ENCODE measurements at places on chromosomes 7 and 10.

DNA sequence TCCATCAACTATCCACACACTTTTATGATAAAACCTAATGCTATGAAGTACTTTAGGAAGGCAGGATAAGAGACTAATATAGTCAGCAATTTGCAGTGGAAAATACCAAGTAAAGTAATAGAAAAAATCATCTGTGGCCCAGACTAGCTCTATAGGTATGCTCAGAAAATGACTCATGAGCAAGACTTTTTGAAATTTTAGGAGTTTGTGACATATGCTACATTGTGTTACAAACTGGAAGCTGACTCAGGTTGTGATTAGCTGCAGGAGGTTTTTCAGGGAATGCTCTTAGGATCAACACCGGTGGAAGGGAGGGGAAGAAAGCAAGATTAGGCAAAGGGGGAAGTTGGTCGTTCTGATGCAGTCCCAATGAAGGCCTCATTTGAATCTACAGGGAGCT, 56.1 kb downstream of the FEZF1 start:
- DNase-seq: peak; percentile 32

- no peak for DNase-seq
Measured at GRCh38 chr10:108454224-108454623, 1289.7 kb upstream of the SORCS1 start.

DNA sequence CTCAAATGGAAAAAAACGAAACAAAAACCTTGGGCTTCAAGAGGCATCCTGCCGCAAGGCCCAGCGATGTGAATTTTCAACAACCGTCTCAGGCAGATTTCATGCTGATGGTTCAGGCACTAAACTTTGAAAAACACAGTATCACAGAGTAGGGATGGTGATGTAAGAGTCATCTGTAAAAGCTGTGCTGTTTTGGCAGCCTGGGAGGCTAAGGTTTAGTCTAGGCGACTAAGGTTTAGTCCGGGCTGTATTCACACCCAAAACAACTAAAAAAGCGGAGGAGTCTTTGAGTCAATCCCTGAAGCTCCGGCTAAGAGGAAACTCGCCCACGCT, 420 bp upstream of the MINPP1 start:
- no peak for DNase-seq

DNA sequence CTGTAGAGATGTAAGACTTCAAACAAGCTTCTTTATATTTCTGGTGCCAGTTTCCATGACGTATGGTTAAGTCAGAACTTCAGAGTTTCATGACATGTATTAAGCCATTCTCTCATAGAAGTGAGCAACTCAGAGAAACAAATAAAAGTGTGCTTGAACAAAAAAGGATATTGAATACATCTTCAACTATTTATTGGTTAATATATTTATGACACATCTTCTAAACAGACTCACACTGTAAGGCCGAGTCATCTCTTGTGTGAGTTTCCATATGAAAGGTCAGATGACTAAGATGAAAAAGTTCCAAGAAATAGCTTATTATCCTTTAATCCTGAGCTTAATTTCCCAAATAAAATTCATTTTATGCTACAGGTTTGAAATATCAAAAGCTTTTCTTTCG, 105.5 kb upstream of the CSTF2T start:
- DNase-seq: peak; percentile 2

GRCh38 chr7:87474533-87475358, 734 bp downstream of the ABCB4 start:
- DNase-seq: peak; percentile 58

GRCh38 chr10:23173214-23174073, 18.7 kb upstream of the PTF1A start:
- DNase-seq: no peak

GRCh38 chr7:149261829-149262617, at the start of gene ZNF783:
Gene ZNF783 (plus strand): TSS chr7:149262196. CDS start chr7:149262334, 138 bp downstream.
- peak; percentile 94 for DNase-seq

GRCh38 chr7:105429746-105430612, 41.3 kb upstream of the SRPK2 start:
- peak; percentile 49 for DNase-seq

- no peak for DNase-seq
Measured at GRCh38 chr10:71685554-71686232, 33.9 kb downstream of the C10orf105 start.

DNA sequence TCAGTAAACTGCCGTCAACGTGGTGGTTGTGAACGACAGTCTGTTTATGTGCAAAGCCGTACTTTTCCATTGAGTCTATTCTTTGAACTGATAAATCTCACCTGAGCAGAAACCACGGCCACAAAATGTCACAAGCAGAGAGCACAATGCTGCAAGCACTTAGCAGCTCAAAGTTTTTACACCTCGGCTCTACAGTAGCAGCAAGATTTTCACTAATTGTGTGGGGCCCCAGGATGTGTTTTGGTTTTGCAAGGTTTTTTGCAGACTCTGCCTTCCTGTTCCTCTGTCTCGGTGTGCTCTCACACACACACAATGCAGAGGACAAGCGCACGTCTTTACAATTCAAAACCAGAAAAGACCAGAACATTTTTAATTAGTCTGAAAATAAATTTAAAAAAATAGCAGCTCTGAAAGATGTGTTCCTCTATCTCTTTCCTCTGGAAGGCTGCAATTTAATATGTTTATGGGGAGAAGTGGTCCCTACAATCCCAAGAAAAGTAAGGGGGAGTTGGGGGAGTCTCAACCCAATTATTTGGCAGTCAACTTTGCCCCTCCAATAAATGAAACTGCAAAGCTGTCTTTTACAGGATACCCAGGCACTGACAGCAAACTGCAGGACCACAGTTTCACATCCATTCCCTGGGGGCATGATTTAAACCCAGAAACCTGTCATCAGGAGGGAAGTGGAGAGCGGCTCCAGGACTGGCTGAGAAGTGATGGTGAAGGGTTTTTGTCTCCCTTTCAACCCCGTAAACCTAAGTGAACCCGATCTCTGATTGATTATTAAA, 73.8 kb upstream of the SFMBT2 start:
- DNase-seq: no peak

GRCh38 chr10:55329796-55330195, 528.8 kb upstream of the PCDH15 start:
- no peak for DNase-seq

DNA sequence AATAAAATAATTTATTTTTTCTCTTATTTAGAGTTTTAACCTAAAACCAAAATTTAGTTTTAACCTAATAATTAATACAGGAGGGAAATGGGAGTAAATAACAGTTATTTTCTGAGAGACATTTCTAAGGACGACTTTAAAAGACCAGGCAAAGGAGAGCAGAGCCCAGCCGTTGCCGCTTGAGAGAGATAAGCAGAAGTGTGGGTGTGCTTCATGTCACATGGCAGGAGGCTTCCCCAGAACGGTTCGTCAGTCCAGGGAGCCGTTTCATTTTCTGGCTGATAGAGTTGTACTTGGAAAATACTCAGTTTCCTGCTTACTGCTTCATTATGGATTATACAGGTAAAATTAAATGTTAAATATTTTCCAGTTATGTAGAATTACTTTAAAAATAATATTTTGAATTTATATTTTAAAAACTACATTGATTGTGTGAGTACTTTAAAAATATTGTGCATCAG, 61.4 kb downstream of the ST7 start:
- peak; percentile 84 for DNase-seq

DNA sequence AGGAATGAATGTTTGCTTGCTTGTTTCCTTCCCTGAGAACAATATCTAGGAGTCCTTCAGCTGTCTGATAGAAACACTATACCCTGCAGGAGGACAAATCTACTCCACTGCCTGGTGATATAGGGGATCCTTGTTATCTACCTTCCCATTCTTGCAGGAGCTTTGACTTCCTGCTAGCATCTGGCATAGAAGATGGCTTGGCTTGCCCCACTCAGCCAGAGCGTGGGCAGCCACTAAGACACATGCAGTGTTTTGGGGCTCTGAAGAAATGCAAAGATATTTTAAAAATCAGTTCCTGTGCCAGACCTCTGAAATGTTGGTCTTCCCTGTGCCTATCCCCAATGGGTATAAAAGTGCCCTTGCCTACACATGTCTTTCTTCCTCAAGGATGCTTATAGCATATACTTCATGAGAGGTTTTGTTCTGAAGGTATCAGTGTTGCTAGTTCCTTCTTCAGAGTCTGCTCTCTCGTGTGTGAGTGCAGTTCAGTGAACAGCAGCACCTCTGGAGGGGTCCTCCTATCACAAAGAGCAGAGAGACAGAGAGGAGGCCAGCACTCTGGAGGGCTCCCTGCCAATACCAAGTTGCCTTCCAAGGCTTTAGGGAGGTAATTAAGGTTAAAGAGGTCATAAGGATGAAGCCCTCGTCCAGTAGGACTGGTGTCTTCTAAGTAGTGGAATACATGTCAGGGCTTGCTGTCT, 149.1 kb upstream of the CALCR start:
- DNase-seq: no peak

DNA sequence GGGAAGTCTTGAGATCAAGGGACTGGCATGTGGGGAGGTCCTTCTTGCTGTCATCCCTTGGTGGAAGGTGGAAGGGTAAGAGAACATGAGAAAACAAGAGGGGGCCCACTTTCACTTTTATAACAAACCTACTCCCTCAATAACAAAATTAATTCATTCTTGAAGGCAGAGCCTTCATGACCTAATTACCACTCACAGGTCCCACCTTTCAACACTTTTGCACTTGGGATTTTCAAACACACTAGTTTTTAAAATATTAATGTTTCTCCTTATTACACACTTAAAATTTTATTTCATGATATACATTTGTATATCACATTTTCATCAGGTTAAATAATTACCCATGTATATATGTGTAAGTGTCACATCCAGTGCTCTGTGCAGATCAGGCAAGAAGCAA, 2.0 kb downstream of the ST7 start:
- DNase-seq: no peak

GRCh38 chr7:124597509-124597908, 168.1 kb downstream of the GPR37 start:
- no peak for DNase-seq

- DNase-seq: no peak
Measured at GRCh38 chr7:138204285-138204981, 128.2 kb downstream of the AKR1D1 start.

DNA sequence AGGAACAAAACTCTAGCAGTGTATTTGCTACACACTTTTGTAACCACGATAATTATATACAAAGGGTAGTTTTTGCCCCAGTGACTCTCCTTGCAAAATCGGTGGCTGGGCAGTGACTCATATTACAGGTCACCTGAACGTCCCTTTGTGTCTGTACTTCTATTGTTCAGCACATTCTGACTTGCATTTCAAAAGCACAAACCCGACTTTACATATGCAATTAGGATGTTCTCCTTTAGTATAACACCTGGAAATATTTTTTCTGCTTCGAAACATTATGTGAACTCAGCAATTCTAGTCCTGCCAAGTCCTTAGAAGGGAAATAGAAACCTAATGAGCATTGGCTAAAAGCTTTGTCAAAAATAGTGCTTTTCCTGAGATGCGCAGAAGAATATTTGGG, 6.0 kb downstream of the PRR15 start:
- DNase-seq: peak; percentile 50

GRCh38 chr7:133419041-133419440, 166.2 kb downstream of the EXOC4 start:
- DNase-seq: no peak

- no peak for DNase-seq
Measured at GRCh38 chr10:21702633-21703111, 168.6 kb downstream of the MLLT10 start.

GRCh38 chr7:31669461-31669860, 17.6 kb upstream of the PPP1R17 start:
- DNase-seq: no peak

DNA sequence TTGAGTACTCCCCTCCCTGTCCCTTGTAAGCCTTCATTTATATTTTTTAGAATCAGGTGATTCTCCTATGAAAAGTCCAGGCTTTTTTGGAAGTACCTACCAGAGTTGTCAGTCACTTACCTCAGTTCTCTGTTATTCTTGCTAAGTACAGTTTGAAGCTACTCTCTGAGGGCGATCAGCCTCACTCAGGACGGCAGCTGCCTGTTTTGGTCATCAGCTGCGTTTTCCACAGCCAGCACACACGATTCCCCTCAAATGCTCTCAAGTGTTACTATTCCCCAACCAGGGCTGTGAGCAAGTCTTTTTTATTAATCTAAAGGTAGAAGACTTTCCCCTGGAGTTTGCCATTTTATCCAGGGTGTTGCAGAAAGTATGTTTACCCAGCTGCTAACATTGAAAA, 328.6 kb downstream of the SUGCT start:
- DNase-seq: no peak

GRCh38 chr10:88835910-88836221, 15.8 kb downstream of the ANKRD22 start:
- no peak for DNase-seq

GRCh38 chr7:41110186-41110585, 592.7 kb downstream of the INHBA start:
- DNase-seq: peak; percentile 92

DNA sequence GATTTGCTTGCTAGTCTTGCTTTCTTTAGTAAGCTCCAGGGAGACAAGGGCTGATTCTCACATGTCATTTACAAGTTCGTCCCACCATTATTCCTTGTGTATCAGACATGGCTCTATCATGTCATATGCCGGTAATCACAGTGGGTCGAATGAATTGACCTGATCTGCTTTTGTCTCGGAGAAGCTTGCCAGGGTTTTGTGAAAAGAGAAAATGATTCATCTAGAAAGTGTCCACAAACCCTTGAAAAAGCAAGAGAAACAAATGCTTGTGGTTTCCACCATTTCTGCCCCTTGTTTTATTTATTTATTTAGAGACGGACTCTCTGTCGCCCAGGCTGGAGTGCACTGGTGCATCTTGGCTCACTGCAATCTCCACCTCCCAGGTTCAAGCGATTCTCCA, 278.5 kb downstream of the TCF7L2 start:
- DNase-seq: peak; percentile 27

GRCh38 chr10:114077347-114077746, 33.7 kb downstream of the ADRB1 start:
- DNase-seq: no peak

DNA sequence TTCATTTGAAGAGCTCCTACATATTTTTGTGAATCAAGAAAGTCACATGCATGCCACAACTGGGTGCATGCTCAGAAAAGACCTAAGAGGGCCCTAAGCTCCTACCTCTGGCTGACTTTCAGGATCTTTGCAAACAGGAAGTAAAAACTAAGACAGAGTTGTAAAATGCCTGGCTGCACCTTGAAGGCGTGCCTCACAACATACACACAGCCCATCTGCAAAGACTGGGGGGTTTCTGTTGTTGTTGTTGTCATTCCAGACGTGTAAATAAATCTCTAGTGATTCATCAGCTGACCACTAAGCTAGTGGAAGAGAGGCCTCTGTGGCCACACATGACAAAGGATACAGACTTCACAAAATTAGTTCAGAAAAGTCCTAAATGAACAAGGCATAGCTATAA, 31.8 kb downstream of the SMURF1 start:
- peak; percentile 35 for DNase-seq

- no peak for DNase-seq
Measured at GRCh38 chr7:128040205-128040604, 9.0 kb upstream of the LRRC4 start.
